Naive B cell (primary cell): ENCODE measurements at places on chromosomes 12 and 14.
A peak's percentile ranks its signal among the peaks of the same experiment; 100 is the strongest.

DNA sequence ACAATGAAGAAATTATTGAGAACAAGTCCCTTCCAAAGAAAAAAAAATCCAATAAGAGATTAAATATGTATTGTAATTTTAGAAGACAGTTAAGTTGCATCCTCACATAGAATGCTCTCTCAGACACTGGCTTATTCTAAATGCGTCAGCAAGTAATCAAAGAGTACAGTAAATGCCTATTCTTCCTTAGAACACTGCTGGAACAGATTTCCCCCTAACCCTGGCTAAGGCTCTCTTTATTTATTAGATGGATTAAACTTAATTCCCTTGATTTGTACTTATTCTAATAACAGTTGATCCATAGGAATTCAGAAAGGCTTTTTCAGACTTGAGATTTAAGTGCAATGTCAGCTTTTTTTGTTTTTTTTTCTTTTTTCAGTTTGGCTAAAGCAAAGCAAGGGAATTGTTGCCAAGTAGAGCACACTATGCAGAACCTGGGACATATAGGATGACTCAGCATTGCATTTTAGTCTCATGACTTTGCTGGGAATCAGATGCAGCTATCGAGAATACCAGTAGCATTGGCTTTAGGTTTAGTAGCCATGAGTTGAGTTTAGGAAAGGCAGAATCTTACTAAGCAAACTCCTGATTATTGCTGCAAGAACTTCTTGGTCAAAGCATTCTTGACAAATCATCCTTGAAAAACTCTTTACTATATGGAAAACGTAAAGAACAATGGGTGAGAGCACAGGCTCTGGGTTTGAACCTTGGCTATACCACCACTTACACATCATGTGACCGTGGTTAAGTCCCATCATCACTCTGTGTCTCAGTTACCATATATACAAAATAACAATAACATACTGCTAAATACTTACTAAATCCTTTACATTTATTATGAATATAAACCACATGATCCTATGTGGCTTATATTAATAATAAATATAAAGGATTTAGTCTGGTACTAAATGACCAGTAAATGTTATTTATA lies 26.7 kb downstream of the MED21 start:
- DNase-seq, result no peak

- DNase-seq, result no peak
These were observed 42.6 kb upstream of the PTPRR start for GRCh38 chr12:70963081-70963660.

DNA sequence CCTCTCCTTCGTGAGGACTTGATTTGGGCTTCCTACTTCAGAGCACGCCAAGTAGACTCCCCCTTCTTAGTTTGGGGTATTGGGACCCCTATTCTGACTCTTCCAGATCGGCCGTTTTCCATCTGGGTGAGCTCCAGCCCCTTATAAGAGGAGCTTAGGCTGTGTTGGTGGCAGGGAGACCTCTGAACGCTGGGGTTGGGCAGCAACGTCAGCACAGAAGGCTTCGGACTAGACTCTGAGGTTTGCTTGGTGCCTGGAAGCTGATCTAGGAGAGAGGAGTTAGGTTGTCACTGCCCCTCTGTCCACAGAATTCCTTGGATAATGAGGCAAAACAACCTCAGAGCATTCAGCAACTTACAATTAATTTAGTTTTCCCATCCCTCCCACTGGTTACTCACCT lies 99.2 kb upstream of the RTL1 start:
- DNase-seq, result no peak

DNA sequence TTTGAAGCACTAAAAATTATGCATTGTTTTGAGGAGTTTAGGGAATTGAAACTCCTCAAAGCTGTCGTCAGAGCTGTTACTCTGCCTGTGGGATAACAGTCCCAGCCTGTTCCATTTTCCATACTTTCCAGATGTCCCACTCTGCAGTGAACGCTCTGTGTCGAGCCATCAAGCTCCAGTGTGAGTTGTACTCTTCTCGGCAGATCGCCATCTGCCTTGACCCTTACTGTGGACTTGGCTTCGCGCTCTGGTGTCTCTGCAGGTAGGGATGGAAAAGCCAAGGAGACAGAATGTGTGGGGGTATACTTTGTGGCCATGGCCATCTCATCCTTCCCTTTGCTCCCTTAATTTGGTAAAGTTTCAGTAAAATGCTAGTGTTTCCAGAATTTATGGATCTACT lies 35.5 kb upstream of the ATF1 start:
- DNase-seq, result no peak

- DNase-seq, result no peak
These were observed 8.9 kb upstream of the NAV3 start for GRCh38 chr12:77821699-77822203.

DNA sequence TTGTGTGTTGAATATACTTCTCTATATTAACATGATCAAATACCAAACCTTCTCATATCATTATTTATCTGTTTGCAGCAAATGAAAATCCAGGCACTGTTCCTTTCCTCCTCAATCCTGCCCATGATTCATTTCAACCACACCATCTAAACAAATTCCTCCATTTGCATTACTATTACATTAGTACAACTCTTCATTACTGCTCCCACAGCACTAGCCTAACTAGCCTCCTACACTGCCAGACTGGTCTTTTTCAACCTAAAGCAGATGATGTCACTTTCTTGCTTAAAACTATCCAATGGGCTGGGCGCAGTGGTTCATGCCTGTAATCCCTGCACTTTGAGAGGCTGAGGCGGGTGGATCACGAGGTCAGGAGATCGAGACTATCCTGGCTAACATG lies 117.3 kb upstream of the MYF6 start:
- no peak for DNase-seq

DNA sequence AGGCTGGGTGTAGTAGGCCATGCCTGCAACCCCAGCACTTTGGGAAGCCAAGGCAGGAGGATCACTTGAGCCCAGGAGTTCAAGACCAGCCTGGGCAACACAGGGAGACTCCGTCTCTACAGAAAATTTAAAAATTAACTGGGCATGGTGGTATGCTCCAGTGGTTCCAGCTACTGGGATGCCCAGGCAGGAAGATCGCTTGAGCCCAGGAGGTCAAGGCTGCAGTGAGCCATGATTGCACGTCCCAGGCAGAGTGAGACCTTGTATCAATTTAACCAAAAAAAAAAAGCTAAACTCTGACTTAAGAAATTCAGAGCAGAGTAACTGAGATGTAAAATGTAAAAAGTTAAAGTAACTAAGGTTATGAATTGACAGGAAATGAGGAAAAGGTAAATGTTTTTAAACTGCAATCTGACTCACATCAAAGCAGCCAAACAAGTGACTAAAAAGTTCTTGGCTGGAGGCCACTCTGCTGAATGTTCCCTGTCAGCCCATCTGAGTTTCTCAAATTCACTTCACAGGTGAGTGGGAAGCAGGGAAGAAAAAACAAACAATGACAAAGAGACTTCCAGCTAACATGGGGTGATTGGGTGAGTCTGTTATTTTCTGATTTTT lies 21.3 kb downstream of the PRKD1 start:
- DNase-seq, result no peak

- DNase-seq, result no peak
These were observed 53.1 kb upstream of the PCED1B start for GRCh38 chr12:47026291-47026690.

- no peak for DNase-seq
These were observed 6.6 kb downstream of the PTHLH start for GRCh38 chr12:27965966-27966365.

GRCh38 chr12:51075390-51075789 lies 8.0 kb downstream of the CSRNP2 start:
- no peak for DNase-seq

GRCh38 chr12:25469861-25470260 lies 83.2 kb downstream of the LMNTD1 start:
- no peak for DNase-seq

DNA sequence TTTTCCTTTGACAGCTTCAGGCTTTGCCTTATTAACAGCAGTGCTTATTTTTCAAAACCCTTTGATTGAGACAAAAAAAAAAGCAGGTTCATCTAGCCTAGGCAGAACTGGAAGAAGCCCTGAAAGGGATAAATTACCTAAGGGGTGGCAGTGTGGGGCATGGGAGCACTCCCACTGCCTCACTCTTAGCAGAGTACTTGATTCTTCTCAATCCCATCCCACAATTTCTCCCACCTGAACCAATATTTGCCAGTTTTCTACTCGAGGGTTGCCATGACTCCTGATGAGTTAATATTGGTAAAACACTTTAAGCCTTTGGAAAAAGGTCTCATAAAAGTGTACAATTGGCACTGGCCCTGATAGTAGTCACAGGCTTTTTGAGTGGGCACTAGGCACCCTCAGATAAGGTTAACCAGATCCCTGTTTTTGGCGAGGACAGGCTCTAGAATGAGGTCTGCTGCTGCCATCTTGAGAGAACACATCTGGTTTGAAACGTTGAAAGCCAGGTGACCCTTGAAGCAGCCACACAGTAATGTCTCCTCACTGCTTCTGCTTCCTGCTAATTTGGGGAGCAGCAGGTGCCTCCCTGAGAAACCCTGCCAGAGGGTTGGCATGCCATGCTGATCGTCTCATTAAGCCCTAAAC lies 320.0 kb downstream of the RAD51B start:
- no peak for DNase-seq

DNA sequence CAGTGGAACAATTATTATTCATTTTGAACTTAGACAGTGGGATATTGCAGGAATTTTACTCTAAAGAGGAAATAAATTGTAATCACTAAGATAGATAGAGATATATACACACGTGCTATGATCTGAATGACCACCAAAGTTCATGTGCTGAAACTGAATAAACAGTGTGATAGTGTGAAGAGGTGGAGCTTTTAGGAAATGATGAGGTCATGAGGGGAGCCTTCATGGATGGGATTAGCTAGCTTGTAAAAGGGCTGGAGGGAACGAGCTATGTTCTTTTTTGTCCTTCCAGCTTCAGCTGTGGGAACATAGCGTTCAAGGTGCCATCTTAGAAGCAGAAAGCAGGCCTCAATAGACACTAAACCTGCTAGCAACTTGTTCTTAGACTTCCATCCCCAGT lies 191.5 kb upstream of the LRIG3 start:
- no peak for DNase-seq

GRCh38 chr12:77032406-77032805 lies 33.0 kb downstream of the E2F7 start:
- no peak for DNase-seq

DNA sequence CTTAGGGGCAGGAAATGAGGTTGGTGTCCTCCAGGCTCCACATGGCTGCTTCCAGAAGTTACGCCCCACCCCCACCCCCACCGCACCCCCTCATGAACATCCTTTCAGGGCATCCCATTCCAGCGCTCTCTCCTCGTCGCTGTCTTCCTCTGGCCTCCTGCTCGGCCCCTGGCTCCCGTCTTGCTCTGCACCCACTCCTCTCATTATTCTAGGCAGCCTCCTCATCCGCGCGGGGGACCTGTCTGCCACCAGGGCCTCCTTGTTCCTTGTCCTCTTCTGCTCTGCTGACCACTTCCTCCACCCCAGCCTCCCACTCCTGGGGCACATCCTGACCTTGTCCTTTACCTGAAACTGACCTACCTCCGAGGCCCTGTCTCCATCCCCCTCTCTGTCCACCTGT lies 29.8 kb upstream of the PLEKHG6 start:
- DNase-seq, result no peak

- no peak for DNase-seq
These were observed 1.5 kb downstream of the FGD4 start for GRCh38 chr12:32400866-32401265.

GRCh38 chr12:95204141-95204866 lies 13.0 kb downstream of the FGD6 start:
- no peak for DNase-seq

GRCh38 chr12:130029151-130029550 lies 125.3 kb upstream of the TMEM132D start:
- DNase-seq, result no peak

GRCh38 chr12:83015390-83016217 lies 328.9 kb downstream of the TMTC2 start:
- no peak for DNase-seq

- DNase-seq, result no peak
These were observed 11.0 kb upstream of the PTPRB start for GRCh38 chr12:70648191-70648590.

GRCh38 chr12:96719660-96720362 lies 187.2 kb upstream of the NEDD1 start:
- DNase-seq, result peak; percentile 6

DNA sequence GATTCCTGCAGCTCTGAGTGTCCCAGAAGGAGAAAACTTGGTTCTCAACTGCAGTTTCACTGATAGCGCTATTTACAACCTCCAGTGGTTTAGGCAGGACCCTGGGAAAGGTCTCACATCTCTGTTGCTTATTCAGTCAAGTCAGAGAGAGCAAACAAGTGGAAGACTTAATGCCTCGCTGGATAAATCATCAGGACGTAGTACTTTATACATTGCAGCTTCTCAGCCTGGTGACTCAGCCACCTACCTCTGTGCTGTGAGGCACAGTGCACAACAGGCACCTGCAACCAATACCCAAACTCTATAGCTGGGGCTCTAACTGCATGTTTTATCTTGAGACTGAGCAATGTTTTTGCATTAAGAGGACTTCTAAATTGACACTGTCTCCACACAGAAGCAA lies 379.2 kb upstream of the OR4E1 start:
- DNase-seq, result no peak

DNA sequence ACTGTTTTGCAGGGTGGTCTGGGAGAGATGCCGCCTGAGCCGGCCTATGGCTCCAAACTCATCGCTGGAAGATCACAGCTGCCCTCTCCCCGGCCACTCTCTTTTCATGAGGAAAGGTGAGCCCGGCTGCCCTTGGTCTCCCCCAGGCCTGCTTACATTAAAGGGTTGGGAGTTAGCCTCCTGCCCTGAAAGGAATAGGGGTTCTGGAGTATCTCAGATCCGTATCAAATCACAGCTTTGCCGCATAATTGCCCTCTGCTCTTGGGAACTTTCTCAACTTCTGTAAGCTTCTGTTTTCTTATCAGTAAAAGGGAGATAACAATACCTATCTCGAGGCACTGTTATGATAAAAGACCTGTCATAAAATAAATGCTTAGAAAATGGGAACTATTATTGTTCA lies 17.6 kb downstream of the PHLDA1 start:
- DNase-seq, result no peak

DNA sequence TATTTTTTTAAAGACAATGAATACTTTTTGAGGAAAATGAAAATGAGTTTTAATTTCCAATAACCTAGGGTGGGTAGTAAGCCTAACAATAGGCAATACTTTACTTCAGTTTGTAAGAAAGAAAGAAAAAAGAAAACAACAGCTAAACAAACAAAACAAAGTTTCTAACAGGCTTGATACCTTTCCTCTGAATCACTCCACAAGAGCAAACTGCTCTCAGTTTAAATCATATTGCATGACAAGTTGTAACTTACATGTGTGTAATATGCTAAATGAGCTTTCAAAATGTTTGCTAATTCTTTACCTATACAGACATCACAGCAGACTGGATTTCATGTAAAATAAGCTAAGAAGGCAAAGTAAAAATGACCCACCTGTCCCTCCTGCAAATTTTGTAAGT lies 6.7 kb upstream of the LMO3 start:
- DNase-seq, result no peak

DNA sequence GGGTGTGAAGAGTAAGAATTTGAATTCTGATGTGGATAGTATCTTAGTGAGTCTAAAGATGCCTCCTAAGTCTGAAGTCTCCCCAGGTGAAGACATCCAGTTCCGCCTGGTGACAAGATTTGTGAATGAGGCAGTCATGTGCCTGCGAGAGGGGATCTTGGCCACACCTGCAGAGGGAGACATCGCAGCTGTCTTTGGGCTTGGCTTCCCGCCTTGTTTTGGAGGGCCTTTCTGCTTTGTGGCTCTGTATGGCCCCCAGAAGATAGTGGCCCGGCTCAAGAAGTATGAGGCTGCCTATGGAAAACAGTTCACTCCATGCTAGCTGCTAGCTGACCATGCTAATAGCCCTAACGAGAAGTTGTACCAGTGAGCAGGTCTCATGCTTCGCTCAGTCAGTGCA lies 24.6 kb upstream of the AICDA start:
- no peak for DNase-seq

GRCh38 chr12:27571463-27571862 lies 47.5 kb downstream of the PPFIBP1 start:
- no peak for DNase-seq
